ENCODE measurements at places on chromosomes 5 and 9.

GRCh38 chr5:102283102-102283797, 12.8 kb downstream of the SLCO4C1 start:
- no peak for DNase-seq
- no peak overlapping the region for H3K4me3 ChIP-seq
- no peak overlapping the region for H3K27ac ChIP-seq

DNA sequence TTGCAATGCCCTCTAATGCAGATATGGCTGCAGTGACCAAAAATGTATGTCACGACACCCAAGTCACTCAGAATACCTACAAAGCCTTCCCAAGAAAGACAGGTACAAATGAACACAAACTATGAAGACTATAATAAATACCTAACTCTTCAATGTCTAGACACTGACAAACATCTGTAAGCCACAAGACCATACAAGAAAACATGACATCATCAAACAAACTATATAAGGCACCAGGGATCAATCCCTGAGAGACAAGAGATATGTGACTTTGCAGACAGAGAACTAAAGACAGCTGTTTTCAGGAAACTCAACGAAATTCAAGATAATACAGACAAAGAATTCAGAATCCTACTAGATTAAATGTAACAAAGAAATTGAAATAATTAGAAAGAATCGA, 603.7 kb downstream of the CDH9 start:
- DNase-seq, result no peak
- H3K27ac ChIP-seq, result no peak overlapping the region
- no peaks in the 10 kb centered on the region for H3K36me3 ChIP-seq
- no peaks in the 10 kb centered on the region for H3K27me3 ChIP-seq
- H3K4me3 ChIP-seq, result no peak overlapping the region
- no peaks in the 10 kb centered on the region for H3K4me1 ChIP-seq

DNA sequence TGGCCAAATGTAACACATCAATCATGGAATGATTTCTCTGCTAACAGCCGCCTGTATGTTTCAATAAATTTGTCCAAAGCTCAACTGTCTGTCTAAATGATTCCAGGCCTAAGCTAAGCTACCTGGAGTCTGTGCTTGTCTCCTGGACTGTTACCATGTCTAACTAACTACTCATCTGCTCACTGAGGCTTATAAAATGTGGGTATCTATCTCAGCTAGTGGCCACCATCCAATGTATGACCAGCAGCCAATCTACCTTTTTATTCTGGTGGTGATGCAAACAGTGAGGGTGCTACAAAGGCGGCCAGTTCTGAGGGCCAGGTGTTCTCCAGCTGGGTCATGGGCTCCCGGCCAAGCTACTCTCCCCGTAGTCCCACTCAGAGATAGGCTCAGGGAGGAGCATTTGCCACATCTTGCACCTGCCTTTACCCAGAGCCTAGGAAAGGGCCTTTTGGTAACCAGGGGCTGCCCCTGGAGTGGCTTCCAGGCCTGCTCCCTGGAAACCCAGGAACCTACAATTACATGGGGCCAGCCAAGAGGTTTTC, 59.1 kb downstream of the PFDN1 start:
- peaks cover 17% of the 10 kb centered on the region for H3K36me3 ChIP-seq
- peaks cover 14% of the 10 kb centered on the region for H3K4me1 ChIP-seq
- H3K27me3 ChIP-seq, result no peaks in the 10 kb centered on the region
- H3K4me3 ChIP-seq, result no peak overlapping the region

- no peak overlapping the region for H3K4me3 ChIP-seq
- no peaks in the 10 kb centered on the region for H3K36me3 ChIP-seq
- no peak overlapping the region for H3K27ac ChIP-seq
- H3K4me1 ChIP-seq, result no peaks in the 10 kb centered on the region
Observed at GRCh38 chr5:36655161-36655560, 48.8 kb downstream of the SLC1A3 start.

DNA sequence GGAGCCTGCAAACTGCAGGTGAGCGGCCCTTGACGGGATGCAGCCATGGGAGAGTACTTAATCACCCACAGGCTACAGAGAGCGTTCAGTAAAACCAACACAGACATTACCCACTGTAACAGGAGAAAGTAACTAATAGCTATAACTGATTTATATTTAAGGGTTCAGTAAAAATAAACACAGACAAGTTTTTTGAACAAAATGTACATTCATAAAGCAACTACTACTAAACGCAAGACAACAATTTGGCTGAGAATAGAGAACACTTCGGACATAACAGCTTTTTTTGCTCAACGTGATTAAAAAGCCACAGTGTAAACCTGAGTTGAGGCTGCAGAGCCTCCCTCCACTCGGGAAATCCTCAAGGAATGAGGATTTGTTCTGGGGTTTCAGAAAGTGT, 61.7 kb downstream of the LIFR start:
- H3K27me3 ChIP-seq, result peaks cover 32% of the 10 kb centered on the region
- H3K36me3 ChIP-seq, result no peaks in the 10 kb centered on the region

GRCh38 chr5:138033386-138033808, 518 bp upstream of the FAM13B start:
- H3K4me1 ChIP-seq, result peaks cover 59% of the 10 kb centered on the region
- peaks cover 15% of the 10 kb centered on the region for H3K36me3 ChIP-seq
- no peaks in the 10 kb centered on the region for H3K27me3 ChIP-seq
- H3K4me3 ChIP-seq, result peak overlapping the region; percentile 95
- DNase-seq, result no peak

GRCh38 chr5:159231167-159231566, 21.8 kb upstream of the RNF145 start:
- H3K27me3 ChIP-seq, result no peaks in the 10 kb centered on the region
- no peaks in the 10 kb centered on the region for H3K36me3 ChIP-seq
- no peak overlapping the region for H3K27ac ChIP-seq
- no peak overlapping the region for H3K4me3 ChIP-seq
- no peaks in the 10 kb centered on the region for H3K4me1 ChIP-seq

DNA sequence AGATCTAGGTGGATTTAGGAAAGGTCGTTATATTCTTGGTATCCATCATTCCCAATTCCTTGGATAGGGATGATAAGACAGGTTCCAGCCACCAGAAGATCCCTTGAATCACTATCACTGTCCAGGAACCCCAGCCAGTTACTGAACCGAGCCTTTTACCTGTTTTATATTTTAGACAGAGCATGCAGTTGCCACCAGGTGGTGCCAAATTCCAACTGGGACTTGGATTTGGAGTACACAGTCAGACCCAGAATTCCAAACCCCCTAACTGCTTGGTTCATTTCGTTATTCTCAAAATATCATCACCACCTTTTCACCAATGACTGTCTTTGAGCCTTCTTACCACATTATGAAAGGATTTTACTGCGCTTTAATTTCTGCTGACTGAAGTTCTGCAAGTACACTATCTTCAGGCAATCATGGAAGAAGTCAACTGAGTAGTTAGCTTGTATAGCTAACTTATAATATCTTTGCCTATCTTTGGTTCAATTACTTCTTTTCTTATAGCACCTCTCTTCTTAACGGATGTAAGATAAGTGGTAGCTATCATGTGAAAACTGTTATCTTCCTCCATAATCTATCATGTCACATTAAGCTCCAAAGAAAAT, 191.8 kb downstream of the PRR16 start:
- H3K27ac ChIP-seq, result no peak overlapping the region
- no peaks in the 10 kb centered on the region for H3K4me1 ChIP-seq
- no peaks in the 10 kb centered on the region for H3K36me3 ChIP-seq
- no peak overlapping the region for H3K4me3 ChIP-seq
- H3K27me3 ChIP-seq, result no peaks in the 10 kb centered on the region
- no peak for DNase-seq

DNA sequence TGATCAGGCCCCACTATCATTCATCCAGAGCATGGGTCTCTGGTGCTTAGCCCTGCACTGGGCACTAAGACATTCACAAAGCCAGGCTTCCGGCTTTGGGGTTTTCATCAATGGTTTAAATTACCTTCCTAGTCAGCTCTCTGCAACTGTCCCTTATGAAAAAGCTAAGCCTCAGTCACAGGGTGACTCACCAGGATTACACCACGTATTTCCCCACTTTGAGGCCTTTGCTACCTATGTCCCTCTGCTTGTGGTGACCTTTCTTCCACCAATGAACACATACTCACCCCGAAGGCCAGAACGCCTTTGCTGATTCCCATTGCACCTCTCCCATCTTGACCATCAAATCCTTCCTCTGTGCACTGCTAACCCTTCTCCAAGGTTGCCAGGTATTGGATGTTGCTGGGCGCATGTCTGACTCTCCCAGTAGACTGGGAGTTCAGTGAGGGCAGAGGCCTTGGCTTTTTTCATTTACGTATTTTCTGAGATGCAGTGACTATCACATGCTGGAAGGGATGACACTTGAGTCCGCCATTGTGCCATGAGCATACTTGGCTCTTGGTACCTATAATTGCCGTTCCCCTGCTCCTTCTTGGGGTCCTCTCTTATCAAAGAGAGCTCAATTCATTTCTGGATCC, 58.7 kb upstream of the TNFSF8 start:
- peaks cover 16% of the 10 kb centered on the region for H3K4me1 ChIP-seq
- no peak for DNase-seq
- peak overlapping the region; percentile 61 for H3K27ac ChIP-seq
- no peak overlapping the region for H3K4me3 ChIP-seq

DNA sequence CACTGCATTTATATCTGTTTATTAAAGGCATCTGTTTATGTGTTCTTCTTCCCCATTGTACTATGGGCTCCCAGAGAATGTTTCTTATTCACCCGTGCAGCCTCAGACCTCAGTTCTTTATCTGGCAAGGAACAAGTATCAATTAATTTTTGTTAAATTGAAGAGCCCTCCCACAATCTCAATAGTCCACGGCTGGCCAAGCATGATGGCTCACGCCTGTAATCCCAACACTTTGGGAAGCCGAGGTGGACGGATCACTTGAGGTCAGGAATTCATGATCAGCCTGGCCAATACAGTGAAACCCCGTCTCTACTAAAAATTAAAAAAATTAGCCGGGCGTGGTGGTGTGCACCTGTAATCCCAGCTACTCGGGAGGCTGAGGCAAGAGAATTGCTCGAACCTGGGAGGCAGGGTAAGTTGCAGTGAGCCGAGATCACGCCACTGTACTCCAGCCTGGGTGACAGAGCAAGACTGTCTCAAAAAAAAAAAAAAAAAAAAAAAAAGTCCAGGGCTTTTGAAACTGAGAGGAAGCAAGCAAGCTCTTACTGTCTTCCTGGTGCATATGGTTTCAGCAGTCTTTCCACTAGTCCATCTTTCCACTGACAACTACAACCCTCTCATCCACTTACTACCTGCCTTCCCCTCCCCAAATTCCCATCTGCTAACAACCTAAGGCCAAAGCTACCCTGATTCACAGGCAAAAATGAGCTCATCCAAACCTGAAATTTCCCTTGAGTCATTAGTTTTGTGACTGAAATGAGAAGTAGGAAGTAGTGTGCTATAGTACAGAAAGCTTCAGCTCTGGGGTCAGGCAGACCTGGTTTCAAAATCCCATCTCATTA, 2.3 kb upstream of the HK3 start:
- DNase-seq, result no peak
- peaks cover 13% of the 10 kb centered on the region for H3K4me1 ChIP-seq
- H3K4me3 ChIP-seq, result no peak overlapping the region
- H3K27me3 ChIP-seq, result no peaks in the 10 kb centered on the region

DNA sequence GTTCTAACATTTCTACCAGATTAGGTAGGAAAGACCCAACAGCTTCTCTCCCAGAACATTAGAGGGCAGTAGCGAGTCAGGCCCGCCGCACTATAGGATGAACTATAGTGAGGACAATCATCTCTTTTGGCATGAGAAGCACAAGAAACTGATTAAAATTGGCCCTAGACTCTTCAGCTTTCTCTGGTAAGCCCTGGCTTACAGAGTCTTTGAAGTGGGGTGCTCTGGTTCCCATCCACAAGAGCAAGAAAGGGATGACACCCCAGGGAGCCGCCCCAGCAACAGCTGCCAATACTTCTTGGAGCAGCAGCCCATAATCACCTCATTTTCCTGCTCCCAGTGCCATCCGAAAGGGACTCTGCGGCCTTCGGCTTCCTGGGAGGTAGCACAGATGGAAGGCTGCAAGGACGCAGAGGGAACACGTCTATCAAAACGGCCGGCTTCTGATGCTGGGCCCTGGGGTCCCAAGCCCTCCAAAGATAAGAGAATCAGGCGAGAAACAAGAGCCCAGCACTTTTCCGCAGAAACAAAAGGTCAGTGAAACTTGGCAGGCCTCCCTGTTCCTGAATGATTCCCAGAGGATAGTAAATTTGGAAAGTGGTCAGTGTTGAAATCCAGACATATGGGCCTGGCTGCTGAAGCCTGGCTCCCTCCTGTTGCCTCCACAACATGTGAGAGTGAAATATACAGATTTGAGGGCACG, 69.3 kb downstream of the HSD17B3 start:
- no peak overlapping the region for H3K27ac ChIP-seq
- no peak for DNase-seq
- no peaks in the 10 kb centered on the region for H3K36me3 ChIP-seq
- no peaks in the 10 kb centered on the region for H3K4me1 ChIP-seq
- no peak overlapping the region for H3K4me3 ChIP-seq
- H3K27me3 ChIP-seq, result peaks cover 21% of the 10 kb centered on the region

GRCh38 chr9:30697958-30698357, 1686.5 kb upstream of the ACO1 start:
- no peaks in the 10 kb centered on the region for H3K27me3 ChIP-seq
- no peaks in the 10 kb centered on the region for H3K36me3 ChIP-seq
- DNase-seq, result no peak
- H3K27ac ChIP-seq, result no peak overlapping the region
- no peaks in the 10 kb centered on the region for H3K4me1 ChIP-seq

DNA sequence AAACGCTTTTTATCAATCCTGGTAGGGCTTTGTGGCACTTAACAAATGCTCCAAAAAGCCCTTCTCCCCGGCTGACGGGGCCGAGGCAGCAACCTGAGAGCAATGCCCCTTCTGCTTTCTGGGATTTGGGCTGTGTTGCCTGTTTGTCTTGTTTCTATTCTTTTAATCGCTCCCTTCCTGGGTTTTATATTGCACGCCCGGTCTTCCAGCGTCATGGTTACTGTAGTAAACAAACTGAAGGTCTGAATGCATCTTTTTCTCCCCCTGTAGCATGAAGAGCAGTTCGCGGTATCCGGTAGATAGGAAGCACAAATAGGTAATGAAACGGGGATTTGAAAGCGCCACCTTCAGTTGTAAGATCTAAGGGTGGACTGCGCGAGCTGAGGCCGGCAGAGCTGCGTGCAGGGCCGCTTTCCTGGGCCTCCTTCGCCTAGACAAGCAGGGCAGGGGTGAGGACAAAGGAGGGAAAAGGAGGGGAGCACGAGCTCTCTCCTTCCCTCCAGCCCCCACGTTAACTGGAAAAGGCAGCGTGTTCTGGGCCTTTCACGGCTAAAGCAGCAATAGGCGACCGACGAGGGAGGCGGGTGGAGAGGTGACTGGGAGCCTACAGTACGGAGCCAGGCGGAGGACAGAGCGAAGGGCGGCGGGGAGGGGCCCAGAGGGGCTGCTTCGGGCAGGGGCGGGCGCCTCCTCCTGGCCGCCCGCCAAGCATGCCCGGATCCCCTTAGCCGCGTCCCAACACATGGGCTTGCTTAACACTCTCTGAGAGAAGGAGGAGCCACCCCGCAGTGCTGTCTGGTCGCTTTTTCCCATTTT, 49.3 kb upstream of the ZNF366 start:
- H3K27ac ChIP-seq, result no peak overlapping the region
- H3K36me3 ChIP-seq, result no peaks in the 10 kb centered on the region
- H3K4me3 ChIP-seq, result peak overlapping the region; percentile 78
- H3K27me3 ChIP-seq, result peaks cover 29% of the 10 kb centered on the region

- H3K4me3 ChIP-seq, result no peak overlapping the region
- peaks cover 11% of the 10 kb centered on the region for H3K4me1 ChIP-seq
- H3K36me3 ChIP-seq, result peaks cover 26% of the 10 kb centered on the region
Observed at GRCh38 chr5:170288551-170288950, 9.0 kb downstream of the LCP2 start.
